Fibroblast of skin of scalp (primary cell): ENCODE measurements at places on chromosomes 2 and 18.

DNA sequence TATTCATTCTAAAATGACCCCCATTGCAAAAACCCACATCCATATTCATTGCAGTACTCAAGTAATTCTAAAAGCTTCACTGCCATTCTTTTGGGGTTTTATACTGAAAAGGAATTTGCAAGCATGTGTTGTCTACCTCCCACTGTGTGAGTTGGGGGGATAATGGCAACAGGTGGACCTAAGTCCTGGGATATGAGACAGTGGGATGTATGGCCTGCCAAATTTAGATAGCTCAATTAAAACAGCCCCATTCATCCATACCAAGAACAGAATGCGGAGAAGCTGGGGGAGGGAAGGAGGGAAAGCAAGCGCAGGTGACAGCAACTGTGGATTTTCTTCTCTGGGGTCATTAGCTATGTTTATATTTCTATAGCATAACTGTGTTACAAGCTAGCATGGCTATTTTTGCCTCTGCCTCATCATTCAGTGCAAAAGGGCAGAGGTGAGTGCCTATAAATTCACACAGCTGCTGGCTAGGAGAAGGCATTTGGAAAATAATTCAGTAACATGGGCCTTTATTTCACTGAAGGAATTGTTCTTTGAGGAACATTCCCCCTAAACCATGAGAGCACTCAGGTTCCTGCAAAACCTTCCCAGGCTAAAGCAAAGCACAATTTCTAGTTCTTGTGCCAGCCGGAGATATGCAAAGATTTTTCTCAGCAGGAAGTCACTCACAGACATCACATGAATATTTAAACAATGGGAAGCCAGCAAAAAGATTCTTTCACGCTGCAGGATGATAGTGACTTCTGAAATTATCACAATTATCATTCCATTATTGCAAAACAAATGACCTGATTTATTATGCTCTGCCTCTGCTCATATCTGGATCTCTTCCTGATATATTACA lies 393.9 kb upstream of the ACVR2A start:
- DNase-seq = no peak

- no peak for DNase-seq
Measured at GRCh38 chr2:3130444-3130843, 247.2 kb downstream of the EIPR1 start.

- DNase-seq = no peak
Measured at GRCh38 chr2:147603876-147604275, 241.0 kb upstream of the ACVR2A start.

GRCh38 chr2:7685342-7686015 lies 768.3 kb downstream of the RNF144A start:
- peak; percentile 73 for DNase-seq

DNA sequence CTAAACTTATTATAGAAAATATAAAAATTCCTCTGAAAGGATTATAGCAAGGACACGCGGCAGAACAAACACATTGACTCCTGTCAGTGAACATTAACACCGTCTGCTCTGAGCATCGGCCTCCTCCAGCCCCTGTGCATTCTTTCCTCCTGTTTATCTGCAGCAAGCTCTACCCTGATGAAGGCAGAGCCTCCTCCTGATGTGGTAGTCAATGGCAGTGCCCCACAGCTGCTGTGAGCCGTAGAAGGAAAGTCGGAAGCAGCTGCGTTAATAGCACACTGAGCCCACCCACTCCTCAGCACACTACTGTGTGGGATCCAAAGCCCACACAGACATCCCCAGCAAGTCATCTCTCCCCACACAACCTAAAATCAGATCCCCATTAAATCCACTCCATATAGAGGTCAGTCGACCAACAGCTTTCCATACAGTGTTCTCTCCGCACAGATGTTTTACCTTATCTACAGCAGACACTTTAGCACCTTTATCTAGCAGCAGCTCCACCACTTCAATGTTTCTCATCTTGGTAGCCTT lies 41.0 kb downstream of the KIDINS220 start:
- no peak for DNase-seq

DNA sequence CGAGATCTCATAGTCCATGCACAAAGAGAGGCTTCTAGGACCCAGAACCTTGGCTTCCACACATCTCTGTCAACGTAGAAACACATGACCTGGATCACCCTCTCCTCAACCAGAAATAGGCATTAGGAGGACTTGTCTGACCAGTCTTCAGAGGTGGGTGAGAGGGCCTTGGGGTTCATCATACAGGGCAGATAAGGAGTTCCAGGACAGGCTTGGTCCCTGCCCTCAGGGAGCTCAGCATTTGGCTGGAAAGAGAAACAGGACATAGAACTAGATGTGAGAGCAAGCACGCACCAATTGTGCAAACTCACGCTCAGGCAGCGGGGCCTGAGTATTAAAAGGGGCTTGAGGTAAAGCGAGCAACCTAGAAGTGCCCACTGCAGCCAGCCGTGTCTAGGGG lies 28.6 kb upstream of the NOTO start:
- no peak for DNase-seq

GRCh38 chr2:205885492-205886099 lies 200.4 kb downstream of the INO80D start:
- peak; percentile 85 for DNase-seq

DNA sequence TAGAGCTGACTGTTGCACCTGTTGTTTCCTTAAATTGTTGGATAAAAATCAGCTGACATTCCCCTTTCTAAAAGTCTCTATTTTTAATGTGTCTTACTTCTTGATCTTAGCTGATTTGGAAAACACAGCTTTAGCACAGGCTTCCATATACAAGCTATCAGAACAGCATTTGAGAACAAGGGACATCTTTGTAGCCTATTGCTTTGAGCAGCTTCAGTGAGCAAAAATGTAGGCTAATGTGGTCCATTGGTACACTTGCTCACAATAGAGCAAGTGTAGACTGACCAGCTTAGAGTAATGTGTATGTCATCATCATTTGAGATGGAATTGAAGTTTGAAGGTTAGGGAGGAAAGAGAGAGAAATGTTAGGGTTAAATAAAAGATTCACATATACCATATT lies 7.0 kb downstream of the INPP1 start:
- no peak for DNase-seq

- no peak for DNase-seq
Measured at GRCh38 chr18:1751249-1751648, 820.1 kb downstream of the METTL4 start.
